ENCODE measurements at places on chromosomes 2 and 18.

DNA sequence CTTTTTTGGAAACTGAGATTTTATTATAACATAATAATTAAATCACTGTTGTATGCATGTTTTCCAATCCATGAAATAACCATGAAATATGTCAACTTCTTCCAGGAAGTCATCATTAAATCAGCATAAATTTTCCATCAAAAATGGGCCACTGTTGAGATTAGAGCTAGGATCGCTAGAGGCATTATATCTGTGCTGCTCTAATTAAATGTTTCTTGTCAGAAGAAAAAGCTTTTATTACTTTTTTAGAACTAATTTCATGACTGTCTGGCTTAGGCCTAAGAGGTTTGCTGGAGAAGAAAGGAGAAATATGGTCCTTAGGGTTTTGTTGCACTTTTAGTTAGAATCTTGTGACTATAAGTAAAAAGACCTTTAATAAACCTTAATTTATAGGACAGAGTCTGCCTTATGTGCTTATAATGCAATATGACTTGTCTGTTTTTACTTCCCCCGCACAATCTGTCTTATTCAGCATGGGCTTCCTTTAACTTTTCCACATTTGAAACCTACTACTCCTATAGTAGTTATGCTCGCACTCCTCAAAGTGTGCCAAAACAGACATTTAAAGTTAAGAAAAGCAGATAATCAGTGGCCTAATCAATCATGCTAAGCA, 363.4 kb upstream of the GCFC2 start:
- H3K4me3 ChIP-seq = no peak overlapping the region
- H3K27me3 ChIP-seq = no peaks in the 10 kb centered on the region
- no peak overlapping the region for H3K27ac ChIP-seq
- no peaks in the 10 kb centered on the region for H3K36me3 ChIP-seq
- DNase-seq = no peak

- H3K36me3 ChIP-seq = no peaks in the 10 kb centered on the region
- peaks cover 22% of the 10 kb centered on the region for H3K4me1 ChIP-seq
- H3K27me3 ChIP-seq = peaks cover 48% of the 10 kb centered on the region
- peak overlapping the region; percentile 62 for H3K4me3 ChIP-seq
- no peak for DNase-seq
Measured at GRCh38 chr2:206273905-206274304, 558 bp upstream of the ZDBF2 start.

DNA sequence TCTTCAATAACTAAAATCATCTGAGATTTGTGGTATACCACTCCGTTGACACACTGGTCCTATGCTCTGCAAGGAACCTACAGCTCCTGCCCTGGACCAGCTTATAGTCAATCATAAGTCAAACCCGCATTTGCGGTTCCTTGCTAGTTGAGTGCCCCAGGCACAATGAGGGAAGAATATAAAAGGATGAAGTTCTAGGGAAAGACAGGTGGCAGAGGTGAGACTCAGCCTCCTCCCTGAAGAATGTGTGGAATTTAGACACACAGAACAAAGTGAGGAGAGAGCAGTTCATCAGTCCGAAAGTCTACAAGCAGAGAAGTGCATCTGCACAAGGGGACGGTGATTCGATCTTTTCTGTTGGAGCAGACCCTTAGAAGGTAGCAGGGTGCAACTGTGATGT, 615.0 kb upstream of the FANCL start:
- H3K36me3 ChIP-seq = no peaks in the 10 kb centered on the region
- no peak overlapping the region for H3K4me3 ChIP-seq
- no peaks in the 10 kb centered on the region for H3K4me1 ChIP-seq
- no peaks in the 10 kb centered on the region for H3K27me3 ChIP-seq

DNA sequence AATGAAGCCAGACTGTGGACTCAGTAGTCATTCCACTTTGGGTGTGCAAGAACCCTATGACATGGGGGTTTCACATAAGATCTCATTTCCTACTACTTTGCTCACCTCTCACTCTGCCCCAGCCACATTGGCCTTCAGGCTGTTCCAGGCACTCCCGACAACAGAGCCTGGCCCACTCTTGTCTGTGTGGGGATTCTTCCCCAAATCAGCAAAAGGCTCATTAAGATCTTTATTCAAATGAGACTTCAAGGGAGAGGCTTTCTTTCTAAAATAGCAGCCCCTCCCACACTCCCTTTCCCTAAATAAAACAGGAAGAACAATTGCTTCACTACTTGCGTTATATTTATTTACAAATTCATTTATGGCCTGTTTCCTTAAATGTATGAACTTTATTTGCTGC, 3.5 kb upstream of the CDC42EP3 start:
- H3K27me3 ChIP-seq = no peaks in the 10 kb centered on the region
- H3K27ac ChIP-seq = no peak overlapping the region
- H3K4me3 ChIP-seq = no peak overlapping the region
- H3K4me1 ChIP-seq = peaks cover 54% of the 10 kb centered on the region
- H3K36me3 ChIP-seq = no peaks in the 10 kb centered on the region

- H3K36me3 ChIP-seq = peaks cover 7% of the 10 kb centered on the region
- H3K4me1 ChIP-seq = peaks cover 34% of the 10 kb centered on the region
- H3K27ac ChIP-seq = peak overlapping the region; percentile 60
- DNase-seq = peak; percentile 70
- H3K27me3 ChIP-seq = no peaks in the 10 kb centered on the region
Measured at GRCh38 chr2:38692636-38693318, 26.9 kb downstream of the GALM start.

DNA sequence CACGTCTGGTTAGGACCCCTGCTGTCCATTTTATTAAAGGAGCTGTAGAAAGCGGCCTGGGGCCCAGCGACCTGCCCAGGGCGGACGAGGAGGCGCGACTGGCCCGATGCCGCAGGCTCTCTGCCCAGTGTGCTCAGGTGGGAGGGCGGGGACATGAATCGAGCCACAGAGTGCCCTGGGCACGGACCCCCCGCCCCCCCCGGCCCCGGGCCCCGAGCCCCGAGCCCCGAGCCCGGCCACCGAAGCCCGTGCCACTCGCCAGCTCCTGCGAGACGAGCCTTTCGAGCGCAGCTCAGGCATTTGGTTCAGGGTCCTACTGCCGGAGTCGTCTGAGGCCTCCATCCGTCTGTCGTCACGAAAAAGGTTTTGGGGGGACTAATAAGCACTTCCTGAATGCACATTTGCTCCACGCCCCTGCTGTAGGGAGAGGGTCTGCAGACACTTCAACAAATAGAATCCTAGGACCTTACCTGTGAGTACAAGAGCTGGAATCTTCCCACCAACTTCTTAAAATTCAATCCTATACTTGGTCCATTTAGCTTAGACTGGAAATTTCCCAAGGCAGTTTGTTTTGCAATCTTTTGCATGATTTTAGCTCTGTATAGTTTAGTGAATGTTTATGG, 602 bp upstream of the ADAM17 start:
- no peaks in the 10 kb centered on the region for H3K27me3 ChIP-seq
- DNase-seq = no peak
- peaks cover 43% of the 10 kb centered on the region for H3K4me1 ChIP-seq
- no peaks in the 10 kb centered on the region for H3K36me3 ChIP-seq
- H3K4me3 ChIP-seq = peak overlapping the region; percentile 93

- H3K36me3 ChIP-seq = no peaks in the 10 kb centered on the region
- peaks cover 6% of the 10 kb centered on the region for H3K4me1 ChIP-seq
- H3K4me3 ChIP-seq = no peak overlapping the region
- H3K27ac ChIP-seq = no peak overlapping the region
- peak; percentile 34 for DNase-seq
Measured at GRCh38 chr2:119234021-119235019, 10.7 kb downstream of the STEAP3 start.

GRCh38 chr18:6205706-6206105, 209.0 kb downstream of the L3MBTL4 start:
- no peaks in the 10 kb centered on the region for H3K36me3 ChIP-seq
- H3K4me3 ChIP-seq = no peak overlapping the region
- no peak overlapping the region for H3K27ac ChIP-seq
- H3K27me3 ChIP-seq = no peaks in the 10 kb centered on the region
- no peaks in the 10 kb centered on the region for H3K4me1 ChIP-seq
- no peak for DNase-seq

- H3K4me1 ChIP-seq = no peaks in the 10 kb centered on the region
- H3K27me3 ChIP-seq = no peaks in the 10 kb centered on the region
- H3K4me3 ChIP-seq = no peak overlapping the region
- DNase-seq = no peak
- no peak overlapping the region for H3K27ac ChIP-seq
- H3K36me3 ChIP-seq = no peaks in the 10 kb centered on the region
Measured at GRCh38 chr2:37361216-37361815, 16.9 kb downstream of the QPCT start.

GRCh38 chr2:43050866-43051265, 175.5 kb downstream of the ZFP36L2 start:
- no peaks in the 10 kb centered on the region for H3K36me3 ChIP-seq
- no peaks in the 10 kb centered on the region for H3K27me3 ChIP-seq
- H3K4me3 ChIP-seq = no peak overlapping the region
- peak overlapping the region; percentile 3 for H3K27ac ChIP-seq

- H3K36me3 ChIP-seq = no peaks in the 10 kb centered on the region
- H3K4me1 ChIP-seq = peaks cover 6% of the 10 kb centered on the region
- H3K27me3 ChIP-seq = no peaks in the 10 kb centered on the region
- no peak overlapping the region for H3K4me3 ChIP-seq
Measured at GRCh38 chr2:237057893-237058300, 27.8 kb upstream of the COPS8 start.

DNA sequence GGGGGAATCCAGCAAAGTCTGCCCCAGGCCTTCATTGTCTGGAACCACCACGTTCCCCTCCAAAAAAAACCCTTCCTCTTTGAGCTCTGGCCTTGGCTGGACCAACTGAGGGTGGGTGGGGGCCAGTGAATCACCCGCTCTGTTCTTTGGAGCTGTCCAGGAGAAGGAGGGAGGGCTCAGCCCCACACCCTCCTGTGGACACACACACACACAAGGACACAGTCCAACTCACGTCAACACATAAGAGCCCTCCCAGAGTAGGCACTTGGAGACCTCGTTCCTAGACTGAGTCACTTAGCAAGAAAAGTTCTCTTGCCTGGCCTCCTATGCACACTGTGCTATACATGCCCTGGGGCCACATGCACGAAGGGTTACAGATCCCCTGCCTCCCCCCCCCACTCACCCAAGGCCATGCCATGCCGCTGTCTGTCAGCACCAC, 1.2 kb upstream of the TNS1 start:
- no peaks in the 10 kb centered on the region for H3K27me3 ChIP-seq
- DNase-seq = peak; percentile 79
- no peak overlapping the region for H3K4me3 ChIP-seq
- peaks cover 19% of the 10 kb centered on the region for H3K4me1 ChIP-seq
- no peaks in the 10 kb centered on the region for H3K36me3 ChIP-seq

GRCh38 chr18:55416791-55417190, 171.2 kb downstream of the TCF4 start:
- H3K27me3 ChIP-seq = no peaks in the 10 kb centered on the region
- no peaks in the 10 kb centered on the region for H3K36me3 ChIP-seq
- H3K4me1 ChIP-seq = no peaks in the 10 kb centered on the region
- DNase-seq = no peak
- H3K27ac ChIP-seq = no peak overlapping the region
- no peak overlapping the region for H3K4me3 ChIP-seq

DNA sequence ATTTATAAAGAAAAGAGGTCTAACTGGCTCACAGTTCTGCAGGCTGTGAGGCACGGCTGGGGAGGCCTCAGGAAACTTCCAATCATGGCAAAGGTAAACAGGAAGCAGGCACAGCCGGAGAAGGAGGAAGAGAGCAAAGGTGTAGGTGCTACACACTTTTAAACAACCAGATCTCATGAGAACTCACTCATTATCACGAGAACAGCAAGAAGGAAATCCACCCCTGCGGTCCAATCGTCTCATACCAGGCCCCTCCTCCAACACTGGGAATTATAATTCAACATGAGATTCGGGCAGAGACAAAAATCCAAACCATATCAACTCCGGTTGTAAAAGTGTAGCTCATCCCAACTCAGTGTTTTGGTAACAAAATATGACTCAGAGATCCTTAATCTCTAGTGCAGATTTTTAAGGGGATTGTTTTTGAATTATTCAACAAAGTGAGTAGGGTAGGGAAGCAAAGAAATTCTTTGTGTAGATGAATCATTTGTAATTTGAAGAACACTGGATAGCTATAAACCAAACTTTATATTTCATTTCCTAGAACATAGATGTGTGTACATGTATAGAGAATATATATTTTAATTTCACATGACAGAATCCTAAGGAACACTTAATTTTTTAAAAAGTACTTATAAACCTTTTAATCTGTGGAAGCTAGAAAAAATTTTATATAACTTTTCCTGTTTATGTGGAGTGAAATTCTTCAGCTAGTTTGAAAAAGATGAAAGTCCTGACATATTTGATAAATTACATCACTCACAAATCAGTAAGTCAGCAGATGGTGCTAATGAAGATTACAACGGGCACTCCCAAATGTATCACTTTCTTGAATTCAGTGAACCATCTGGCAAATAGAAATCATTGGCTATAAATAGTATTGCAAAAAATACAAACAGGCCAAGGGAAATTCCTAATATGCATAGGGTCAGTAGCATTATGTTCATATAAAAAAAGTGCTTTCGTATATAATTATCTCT, 130.1 kb downstream of the OLA1 start:
- no peak for DNase-seq
- no peaks in the 10 kb centered on the region for H3K4me1 ChIP-seq
- H3K36me3 ChIP-seq = no peaks in the 10 kb centered on the region
- H3K4me3 ChIP-seq = no peak overlapping the region
- no peaks in the 10 kb centered on the region for H3K27me3 ChIP-seq

GRCh38 chr2:210456571-210456970, 20.0 kb downstream of the LANCL1 start:
- peaks cover 61% of the 10 kb centered on the region for H3K36me3 ChIP-seq
- no peak for DNase-seq
- H3K4me1 ChIP-seq = no peaks in the 10 kb centered on the region
- no peaks in the 10 kb centered on the region for H3K27me3 ChIP-seq

- peak; percentile 45 for DNase-seq
- peak overlapping the region; percentile 31 for H3K27ac ChIP-seq
- H3K36me3 ChIP-seq = peaks cover 8% of the 10 kb centered on the region
Measured at GRCh38 chr18:57677262-57678211, 55.9 kb upstream of the NARS1 start.

GRCh38 chr2:65382323-65382722, 50.1 kb downstream of the SPRED2 start:
- no peaks in the 10 kb centered on the region for H3K27me3 ChIP-seq
- no peak for DNase-seq
- H3K4me3 ChIP-seq = no peak overlapping the region
- H3K36me3 ChIP-seq = no peaks in the 10 kb centered on the region
- peak overlapping the region; percentile 82 for H3K27ac ChIP-seq
- H3K4me1 ChIP-seq = peaks cover 30% of the 10 kb centered on the region

DNA sequence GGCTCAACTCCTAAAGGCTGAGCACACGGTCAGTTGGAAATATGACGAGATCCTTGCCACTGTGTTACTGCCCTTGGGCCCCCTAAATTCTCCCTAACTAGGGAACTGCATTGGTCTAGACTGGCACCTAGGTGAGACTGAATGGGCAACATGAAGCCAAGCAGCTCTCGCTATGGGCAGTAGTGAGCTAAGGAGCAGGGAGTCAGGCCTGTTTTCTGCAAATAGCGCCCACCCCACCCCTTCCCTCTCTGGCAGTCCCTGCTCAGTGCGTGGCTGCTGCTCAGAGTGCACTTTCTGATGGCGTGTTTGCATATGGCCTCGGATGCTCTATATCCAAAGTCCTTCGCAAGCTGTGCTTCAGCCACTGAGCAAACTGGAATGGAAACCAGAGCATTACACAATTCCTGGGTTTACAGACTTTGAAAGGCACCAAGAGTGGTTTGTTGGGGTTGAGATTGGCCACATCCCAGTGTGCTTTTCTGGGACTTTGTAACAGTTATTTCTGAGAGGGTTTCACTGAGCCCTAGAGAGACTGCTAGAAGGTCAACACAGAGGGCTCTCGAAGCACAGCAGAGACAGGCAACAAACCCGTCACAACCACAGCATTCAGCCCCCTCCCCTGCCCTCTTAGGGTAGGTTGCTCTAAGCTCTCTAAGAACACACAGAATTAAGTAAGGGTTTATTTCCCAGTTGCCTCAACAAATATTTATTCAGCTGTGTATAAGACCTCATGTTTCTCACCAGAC, 419.9 kb downstream of the STK39 start:
- H3K27ac ChIP-seq = no peak overlapping the region
- H3K27me3 ChIP-seq = no peaks in the 10 kb centered on the region
- H3K4me1 ChIP-seq = no peaks in the 10 kb centered on the region
